ENCODE measurements at places on chromosomes 3 and 15.
A peak's percentile ranks its signal among the peaks of the same experiment; 100 is the strongest.

- no peak for DNase-seq
Measured at GRCh38 chr3:59753808-59754450, 704.1 kb upstream of the CFAP20DC start.

- no peak for DNase-seq
Measured at GRCh38 chr3:44264146-44264545, 22.5 kb downstream of the TOPAZ1 start.

DNA sequence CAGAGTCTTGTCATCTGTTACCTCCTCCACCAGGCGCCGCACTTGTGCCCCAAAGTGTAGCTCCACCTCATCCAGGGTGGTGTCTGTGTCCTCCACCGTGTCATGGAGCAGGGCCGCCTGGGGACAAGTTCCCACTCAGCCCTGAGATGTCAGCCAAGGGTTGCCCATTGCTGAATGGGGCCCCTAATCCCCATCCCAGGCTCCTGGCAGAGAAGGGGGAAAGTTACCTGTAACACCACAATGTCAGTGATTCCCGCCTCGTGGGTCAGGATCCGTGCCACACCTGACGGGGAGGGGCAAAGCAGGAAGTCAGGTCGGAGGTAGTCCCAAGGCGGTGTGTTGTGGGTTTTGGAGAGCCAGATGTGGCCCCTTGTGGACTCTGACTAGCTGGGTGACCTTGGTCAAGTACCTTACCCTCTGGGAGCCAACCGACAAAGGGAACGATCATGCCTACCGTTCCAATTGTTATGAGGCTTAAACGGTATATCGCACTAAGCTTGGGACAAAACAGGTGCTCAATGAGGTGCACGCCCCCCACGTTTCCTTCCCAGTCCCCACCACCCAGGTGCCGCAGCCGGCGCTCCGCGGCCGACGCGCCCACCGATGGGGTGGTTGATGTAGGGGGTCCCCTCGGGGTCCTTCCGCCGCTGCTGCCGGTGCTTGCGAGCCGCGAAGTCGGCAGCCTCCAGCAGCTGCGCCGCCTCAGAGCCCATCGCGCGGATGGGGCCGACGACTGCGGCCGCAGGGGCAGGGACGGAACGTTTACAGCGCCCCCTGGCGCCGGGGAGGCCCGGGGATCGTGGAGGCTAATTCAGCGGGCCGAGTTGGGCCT lies at the start of gene HDDC3:
HDDC3 (minus strand) TSS at position 722 of the 832 bp plus-strand sequence; CDS start at position 713, 9 bp downstream.
- DNase-seq: peak; percentile 82

GRCh38 chr3:190375246-190375645 lies 12.7 kb upstream of the CLDN16 start:
- no peak for DNase-seq

GRCh38 chr3:127172781-127173515 lies 20.0 kb upstream of the PRR23E start:
- no peak for DNase-seq

Measured in mesothelial cell of epicardium (in vitro differentiated cells).